ENCODE measurements at places on chromosomes 3 and 15.
A peak's percentile ranks its signal among the peaks of the same experiment; 100 is the strongest.

- no peak for DNase-seq
These were observed 199.9 kb upstream of the CTDSPL start for GRCh38 chr3:37661615-37662306.

DNA sequence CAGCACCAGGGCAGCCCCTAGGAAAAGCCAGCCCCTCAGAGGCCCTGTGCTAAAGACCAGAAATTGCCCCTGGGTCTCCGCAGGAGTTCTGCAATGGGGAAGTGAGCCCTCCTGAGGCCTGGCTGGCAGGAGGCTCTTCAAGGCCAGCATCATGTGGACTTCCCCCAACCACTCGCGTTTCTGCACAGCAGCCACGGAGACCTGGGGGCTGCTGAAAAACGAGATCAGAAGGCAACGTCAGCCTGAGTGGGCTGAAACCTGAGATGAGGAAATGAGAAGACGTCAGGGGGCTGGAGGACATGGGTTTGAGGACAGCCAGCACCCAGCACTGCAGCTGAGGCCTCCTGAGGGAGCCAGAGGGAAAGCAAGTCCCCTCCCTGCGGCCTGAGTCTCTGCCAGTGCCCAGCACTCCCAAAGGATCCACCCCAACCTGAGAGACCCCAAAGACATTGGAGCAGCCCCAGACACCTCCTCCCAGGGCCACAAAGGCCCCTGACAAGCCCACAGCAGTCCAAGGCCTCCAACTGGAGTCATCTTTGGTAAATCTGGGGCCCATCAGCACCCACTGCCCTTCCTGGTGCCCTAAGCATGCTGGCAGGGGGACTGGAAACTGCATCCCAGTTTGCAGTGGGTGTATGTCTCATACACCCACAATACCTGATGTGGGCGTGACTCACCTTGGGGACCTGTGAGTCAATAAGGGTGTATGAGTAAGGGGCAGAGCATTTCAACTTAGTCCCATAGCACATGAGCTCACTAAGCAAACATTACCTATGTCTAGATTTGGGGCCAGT, 29.2 kb upstream of the CYP11A1 start:
- DNase-seq: no peak

- DNase-seq: peak; percentile 81
These were observed 149.5 kb downstream of the SMAD6 start for GRCh38 chr15:66851311-66852063.

- DNase-seq: no peak
These were observed 342.6 kb upstream of the ICE2 start for GRCh38 chr15:60821462-60822061.

- no peak for DNase-seq
These were observed 41.8 kb downstream of the RAB6B start for GRCh38 chr3:133853925-133854227.

GRCh38 chr3:25532431-25533162, 104.5 kb downstream of the RARB start:
- no peak for DNase-seq

DNA sequence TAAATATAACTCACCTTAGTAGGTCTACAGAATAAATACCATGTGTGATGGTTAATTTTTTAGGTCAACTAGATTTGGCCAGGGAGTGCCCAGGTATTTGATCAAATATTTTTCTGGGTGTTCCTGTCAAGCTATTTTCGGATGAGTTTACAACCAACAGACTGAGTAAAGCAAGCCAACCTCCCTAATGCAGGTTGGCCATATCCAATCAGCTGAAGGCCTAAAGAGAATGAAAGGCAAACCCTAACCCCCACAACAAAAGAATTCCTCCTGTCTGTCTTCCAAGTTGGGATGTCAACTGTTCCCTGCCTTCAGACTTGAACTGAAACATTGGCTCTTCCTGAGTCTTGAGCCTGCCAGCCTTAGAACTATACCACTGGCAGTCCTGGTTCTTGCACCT, 28.6 kb downstream of the TASOR start:
- no peak for DNase-seq

DNA sequence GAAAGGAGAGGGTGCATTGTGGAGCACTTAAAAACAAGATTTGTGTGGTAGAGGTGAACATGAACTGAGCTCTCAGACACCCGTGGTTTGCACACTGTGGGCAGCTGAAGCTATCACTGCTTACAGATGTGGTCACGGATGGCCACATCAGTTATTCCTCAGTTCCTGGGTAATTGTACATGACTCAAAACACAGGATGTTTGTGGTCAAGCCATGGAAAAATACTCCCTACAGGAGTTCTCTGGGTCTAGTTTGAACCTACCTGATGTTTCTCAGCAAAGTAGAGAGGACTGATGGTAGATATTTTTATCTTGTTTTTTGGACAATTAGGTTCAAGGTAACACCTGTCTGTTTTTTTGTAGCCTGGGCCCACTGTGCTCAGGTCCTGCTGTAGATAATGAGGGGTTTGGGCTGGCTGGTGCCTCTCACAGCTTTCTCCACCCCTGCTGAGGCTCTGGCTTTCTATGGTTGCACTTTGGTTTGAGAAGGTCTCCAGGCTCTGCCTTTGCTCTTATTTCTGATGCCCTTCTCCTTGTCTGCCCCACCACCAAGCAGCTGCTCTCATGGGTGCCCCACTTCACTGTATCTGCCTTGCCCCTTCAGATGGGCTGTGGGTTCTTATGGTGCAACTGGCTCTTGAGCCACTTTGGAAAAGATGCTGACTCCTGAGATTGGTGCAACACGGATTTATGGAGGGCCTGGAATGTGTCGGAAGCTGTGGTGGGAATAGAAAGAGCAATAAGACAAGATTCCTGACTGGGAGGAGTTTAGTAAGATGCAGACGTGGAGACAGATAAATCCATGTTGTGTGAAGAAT, 40.1 kb downstream of the CDCP1 start:
- no peak for DNase-seq

DNA sequence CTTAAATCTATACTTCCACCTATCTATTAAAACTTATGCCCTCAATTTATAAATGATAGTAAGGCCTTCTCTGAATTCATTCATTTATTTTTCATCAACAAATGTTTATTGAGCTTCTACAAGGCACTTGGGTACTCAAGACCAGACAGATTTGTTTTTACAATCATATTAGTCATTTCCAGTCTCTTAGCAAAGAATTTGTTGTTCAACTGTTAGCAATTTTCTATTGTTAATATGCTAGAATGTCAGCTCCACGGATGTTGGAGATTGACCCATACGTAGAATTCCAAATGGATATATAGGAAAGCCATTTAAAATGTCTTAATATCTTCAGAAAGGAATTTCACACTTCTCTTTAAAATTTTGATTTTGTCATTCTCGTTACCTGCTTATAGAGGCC, 36.7 kb downstream of the ZBTB38 start:
- DNase-seq: no peak

- DNase-seq: peak; percentile 1
These were observed 192.8 kb downstream of the UBE3A start for GRCh38 chr15:25245801-25246622.

GRCh38 chr3:97960551-97960950, 11.7 kb downstream of the RIOX2 start:
- DNase-seq: no peak

- DNase-seq: no peak
These were observed 22.5 kb downstream of the MAP2K5 start for GRCh38 chr15:67564968-67565345.

DNA sequence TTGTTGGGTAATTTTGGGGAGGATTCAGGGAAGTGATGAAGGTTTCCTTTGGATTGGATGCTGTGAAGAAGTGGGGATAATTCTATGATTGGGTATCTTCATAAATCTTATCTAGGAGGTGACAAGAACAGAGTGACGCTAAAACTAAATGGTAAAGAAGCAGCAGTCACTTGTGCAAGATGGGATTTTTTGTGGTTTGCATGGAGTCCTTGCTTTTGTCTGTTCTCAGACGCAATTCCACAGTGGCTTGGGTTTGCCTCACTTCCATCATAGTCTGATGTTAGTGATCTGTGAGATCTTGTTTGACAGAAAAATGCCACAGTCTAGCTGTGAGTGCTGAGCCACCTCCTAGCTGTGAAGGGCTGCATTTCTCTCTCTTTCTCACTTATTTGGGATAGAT, 26.9 kb downstream of the GTF2E1 start:
- DNase-seq: no peak

- DNase-seq: no peak
These were observed 355.7 kb upstream of the UMPS start for GRCh38 chr3:124374583-124374982.

Measured in head of caudate nucleus (tissue), 42 donors.